ENCODE measurements at places on chromosomes 16 and 17.

DNA sequence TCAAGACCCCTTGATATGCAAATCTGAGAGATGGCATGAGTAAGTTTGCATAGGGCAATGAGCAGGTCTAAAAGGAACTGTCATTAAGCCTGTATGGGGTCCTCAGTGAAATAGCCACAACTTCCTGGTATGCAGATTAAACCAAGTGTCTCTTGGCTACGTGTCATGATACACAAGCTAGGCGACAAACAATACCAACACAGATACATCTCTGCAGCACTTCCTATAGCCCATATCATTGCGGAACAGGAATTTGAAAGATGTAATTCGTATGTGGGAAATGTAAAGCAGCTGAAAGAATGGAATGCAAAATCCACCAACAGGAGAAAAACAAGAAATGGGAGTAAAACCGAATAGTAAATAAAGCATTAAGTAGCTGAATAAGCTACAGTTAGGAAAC is 12.9 kb downstream of the PRSS22 start:
- no peak for DNase-seq

- DNase-seq: no peak
Observed at GRCh38 chr17:48194097-48194550, 86.6 kb downstream of the SNX11 start.

DNA sequence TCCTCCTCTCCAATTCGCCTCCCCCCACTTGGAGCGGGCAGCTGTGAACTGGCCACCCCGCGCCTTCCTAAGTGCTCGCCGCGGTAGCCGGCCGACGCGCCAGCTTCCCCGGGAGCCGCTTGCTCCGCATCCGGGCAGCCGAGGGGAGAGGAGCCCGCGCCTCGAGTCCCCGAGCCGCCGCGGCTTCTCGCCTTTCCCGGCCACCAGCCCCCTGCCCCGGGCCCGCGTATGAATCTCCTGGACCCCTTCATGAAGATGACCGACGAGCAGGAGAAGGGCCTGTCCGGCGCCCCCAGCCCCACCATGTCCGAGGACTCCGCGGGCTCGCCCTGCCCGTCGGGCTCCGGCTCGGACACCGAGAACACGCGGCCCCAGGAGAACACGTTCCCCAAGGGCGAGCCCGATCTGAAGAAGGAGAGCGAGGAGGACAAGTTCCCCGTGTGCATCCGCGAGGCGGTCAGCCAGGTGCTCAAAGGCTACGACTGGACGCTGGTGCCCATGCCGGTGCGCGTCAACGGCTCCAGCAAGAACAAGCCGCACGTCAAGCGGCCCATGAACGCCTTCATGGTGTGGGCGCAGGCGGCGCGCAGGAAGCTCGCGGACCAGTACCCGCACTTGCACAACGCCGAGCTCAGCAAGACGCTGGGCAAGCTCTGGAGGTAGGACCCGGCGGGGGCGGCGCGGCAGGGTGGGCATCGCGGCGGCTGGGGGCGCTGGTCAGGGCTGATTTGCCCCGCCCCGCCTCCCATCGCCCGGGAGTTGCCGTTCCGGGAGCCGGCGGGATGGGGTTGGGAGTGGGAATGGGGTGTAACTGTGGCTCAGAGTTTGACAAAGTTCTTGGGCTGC is 567 bp downstream of the SOX9 start:
- no peak for DNase-seq

DNA sequence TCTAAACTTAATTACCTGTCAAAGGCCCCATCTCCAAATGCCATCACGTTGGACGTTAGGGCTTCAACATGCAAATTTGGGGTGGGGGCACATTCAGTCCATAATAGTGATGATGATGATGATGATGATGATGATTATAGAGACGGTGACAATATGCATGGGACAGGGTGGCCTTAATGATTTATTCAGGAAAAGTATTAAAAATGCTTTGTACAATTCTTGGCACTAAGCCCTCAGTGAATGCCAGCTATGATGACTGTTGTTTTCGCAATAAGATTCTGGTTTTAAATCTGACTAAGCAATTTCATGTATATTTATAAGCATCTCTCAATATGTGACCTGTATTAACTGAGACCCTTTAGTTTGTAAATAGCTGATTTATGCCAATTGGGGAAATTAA is 106.3 kb downstream of the C16orf95 start:
- DNase-seq: no peak

DNA sequence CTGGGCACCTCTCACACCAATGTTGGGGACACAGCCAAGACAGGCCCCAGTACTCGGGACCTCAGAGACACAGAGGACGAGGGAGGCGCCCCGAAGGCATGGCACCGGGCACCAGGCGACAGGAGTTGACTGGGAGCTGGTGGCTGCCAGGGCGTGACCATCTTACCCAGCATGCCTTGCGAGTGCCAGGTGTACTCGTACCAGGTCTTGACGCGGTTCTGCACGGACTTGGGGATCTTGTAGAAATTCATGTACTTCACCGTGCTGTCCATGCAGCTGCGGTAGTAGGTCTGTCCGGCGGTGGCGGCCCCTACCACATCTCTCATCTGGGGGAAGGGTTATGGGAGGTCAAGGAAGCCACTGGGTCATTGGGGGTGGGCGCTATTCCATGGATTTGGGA is 67.3 kb downstream of the CNGB1 start:
- DNase-seq: no peak

GRCh38 chr16:84214451-84215066 is 23.6 kb downstream of the ADAD2 start:
- no peak for DNase-seq

- no peak for DNase-seq
Observed at GRCh38 chr17:2398182-2398581, 2.7 kb downstream of the MNT start.

DNA sequence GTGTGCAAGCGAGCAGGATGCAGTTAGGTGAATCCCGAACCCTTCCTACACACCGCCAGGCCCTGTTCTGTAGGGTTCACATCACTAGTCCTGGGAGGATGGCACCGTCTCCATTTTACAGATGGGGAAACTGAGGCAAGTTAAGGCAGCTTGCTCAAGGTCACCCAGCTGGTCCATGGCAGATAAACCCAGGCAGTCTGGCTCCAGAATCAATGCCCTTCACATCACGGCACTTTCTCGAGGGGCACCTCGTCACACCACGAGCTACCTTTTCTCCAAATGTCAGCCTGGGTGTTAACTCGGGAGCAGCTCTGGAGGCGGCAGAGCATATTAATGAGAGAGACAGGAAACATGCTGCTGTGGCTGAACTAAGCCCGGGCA is 9.5 kb downstream of the NOB1 start:
- DNase-seq: no peak

DNA sequence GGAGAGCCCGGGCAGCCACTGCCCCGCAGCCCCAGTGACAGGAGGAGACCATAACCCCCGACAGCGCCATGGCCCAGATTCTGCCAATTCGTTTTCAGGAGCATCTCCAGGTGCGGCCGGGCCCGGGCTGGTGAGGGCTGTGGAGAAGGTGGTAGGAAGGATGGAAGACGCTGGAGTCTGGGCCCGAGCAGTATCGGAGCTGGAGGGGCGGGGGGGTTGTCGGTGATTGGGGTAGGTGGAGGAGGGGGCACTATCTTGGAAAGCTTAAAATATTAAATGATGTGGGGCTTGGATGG is 317 bp downstream of the CLTC start:
- DNase-seq: no peak

- DNase-seq: no peak
Observed at GRCh38 chr16:25874196-25874595, 182.4 kb downstream of the HS3ST4 start.

GRCh38 chr17:6548578-6549330 is 7.6 kb downstream of the PITPNM3 start:
- no peak for DNase-seq

- no peak for DNase-seq
Observed at GRCh38 chr17:68718465-68718864, 117.3 kb upstream of the FAM20A start.

GRCh38 chr17:15377200-15377599 is 35.8 kb upstream of the TEKT3 start:
- no peak for DNase-seq

GRCh38 chr17:80169107-80169506 is 723 bp upstream of the CARD14 start:
- no peak for DNase-seq

DNA sequence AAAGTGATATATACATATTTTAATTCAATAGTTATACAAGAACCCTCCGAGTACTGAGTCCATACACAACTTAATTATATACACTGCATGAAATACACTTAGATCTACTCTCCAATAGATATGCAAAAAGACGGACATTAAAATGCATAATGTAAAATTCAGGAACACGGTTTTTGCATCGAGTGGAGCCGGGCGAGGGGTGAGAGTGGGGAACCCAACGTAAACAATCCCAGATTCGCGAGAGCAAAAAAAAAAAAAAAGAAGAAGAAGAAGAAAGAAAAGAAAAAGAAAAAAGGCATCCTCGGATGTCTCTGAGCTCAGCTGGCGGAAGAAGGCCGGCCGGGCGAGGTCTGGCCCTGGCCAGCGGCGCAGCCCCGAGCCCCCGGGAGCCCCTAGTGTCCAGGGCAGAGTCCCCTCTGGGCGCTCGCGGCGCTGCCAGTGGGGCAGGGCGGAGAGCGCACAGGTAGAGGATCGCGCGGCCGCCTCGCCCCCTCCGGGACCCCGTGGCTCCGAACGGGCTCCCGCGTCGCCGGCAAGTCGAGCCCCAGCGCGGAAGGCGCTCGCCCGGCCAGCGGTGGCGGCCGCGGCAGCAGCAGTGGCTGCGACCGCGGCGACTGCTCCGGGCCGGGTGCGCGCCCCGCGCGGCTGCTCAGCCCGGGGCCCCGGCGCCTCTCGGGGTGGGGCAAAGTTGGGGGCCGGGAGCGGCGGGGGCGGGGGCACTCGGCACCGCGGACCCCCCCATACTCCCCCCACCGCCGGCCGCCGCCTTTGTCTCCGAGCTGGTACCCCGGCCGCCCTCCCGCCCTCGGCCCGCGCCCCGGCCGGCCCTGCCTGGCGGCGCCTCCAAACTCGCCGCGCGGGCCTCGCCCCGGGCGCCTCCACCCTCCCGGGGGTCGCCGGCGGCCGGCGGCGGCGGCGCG is 9.6 kb upstream of the ZFHX3 start:
- DNase-seq: no peak

DNA sequence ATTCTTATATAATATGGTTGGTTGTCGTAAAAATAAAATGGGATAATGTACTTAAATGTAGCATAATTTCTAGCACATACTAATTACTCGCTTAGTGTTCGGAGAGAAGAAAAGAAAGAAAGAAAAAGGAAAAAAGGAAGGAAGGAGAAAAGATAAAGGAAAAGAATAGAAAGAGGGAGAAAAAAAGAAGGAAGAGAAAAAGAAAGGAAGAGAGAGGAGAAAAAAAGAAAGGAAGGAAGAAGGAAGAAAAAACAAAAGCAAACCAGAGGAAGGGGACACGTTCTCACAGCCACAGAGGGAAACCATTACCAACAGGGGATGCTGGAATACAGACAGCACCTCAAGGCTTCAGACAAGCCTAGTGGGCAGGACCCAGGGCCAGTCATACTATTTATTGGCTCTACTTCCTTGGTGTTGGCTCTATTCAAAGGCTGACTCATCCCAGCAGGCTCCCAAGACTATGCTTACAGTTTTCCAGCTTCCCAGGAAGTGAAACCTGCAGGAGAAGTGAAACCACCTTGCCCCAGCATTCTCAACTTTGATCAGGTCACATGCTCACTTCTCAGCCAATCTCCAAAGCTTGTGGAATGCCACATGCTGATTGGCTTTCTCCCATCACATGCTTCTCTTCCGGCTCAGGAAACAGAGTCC is 273.5 kb upstream of the IRX5 start:
- no peak for DNase-seq

DNA sequence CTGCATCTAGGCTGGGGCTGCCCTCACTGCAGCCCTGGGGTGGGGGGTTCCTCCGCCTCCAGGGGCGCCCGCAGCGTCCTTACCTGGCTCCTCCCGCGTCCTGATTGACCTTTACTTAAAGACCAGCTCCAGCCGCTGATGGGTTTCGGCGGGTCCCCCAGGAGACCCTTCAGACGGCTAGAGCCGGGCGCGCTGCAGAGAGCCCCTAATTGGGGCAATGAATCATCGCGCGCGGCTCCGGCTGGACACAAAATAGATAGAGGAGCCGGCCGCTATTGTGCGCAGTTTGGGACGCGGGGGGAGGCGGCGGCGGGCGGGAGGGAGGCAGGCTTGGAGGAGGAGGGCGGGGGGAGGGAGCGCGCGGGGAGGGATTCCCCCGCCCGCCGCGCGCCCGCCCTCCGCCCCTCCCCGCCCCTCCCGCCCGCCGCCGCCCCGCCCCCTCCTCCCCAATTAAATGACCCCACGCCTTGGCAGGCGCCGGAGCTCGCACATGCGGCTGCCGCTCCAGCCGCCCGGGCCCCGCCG is 56.5 kb upstream of the CIBAR2 start:
- DNase-seq: no peak

DNA sequence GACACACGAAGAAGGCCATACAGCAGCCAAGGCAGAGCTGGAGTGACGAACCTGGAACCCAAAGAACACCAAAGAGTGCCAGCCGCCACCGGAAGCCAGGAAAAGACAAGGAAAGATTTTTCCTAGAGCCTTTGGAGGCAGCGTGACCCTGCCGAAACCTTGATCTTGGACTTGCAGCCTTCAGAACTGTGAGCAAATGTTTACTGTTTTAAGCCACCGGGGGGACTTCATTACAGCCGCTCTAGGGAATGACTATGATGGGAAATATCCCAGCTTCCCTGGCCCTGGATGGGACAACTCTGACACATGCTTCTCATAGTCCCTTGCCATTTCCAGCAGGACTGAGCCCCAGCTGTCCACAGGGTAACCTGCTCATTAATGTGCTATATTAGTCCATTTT is 270.6 kb downstream of the HAPSTR1 start:
- no peak for DNase-seq

DNA sequence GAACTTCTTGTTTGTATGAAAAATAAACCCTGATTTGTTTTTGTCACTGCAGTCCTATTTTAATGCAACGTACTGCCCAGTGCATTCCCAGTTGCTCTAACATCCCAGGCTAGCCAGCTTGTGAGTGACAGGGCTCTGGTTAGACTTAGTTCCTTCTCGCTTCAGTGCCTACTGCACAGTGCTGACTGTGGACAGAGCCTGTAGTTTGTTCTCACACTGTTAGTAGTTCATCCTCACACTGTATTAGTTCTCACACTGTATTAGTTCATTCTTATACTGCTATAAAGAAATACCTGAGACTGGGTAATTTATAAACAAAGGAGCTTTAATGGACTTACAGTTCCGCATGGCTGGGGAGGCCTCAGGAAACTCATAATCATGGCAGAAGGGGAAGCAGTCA is 116.6 kb upstream of the SALL1 start:
- DNase-seq: no peak

Data from stimulated activated CD4-positive, alpha-beta T cell treated with anti-CD3 and anti-CD28 coated beads, Interleukin-1b, Interleukin-23, amount 100 ng/mL, for 1 hour (primary cell).